Mononuclear cell (primary cell): ENCODE measurements at places on chromosomes 2 and 18. TPM values are rescaled to one million over a fixed set of nuclear protein-coding genes. Genes with fewer than 3 reads are reported as not detected.

The MAL gene
- 30.4 TPM for total RNA-seq

The IL1F10 gene
- total RNA-seq, result not detected

The DNAJC5G gene
- total RNA-seq, result not detected

The SOX11 gene
- under 0.01 TPM for total RNA-seq

The SMAD7 gene
- 89.7 TPM for total RNA-seq

The SAG gene
- total RNA-seq, result 0.21 TPM

The RAD51AP2 gene
- total RNA-seq, result not detected

The KCNIP3 gene
- total RNA-seq, result not detected

The PIAS2 gene
- 46.8 TPM for total RNA-seq

The POTEJ gene
- total RNA-seq, result not detected

The MC2R gene
- under 0.01 TPM for total RNA-seq

The STARD6 gene
- total RNA-seq, result not detected
